ENCODE measurements at places on chromosomes 2 and 18.
A peak's percentile ranks its signal among the peaks of the same experiment; 100 is the strongest.

DNA sequence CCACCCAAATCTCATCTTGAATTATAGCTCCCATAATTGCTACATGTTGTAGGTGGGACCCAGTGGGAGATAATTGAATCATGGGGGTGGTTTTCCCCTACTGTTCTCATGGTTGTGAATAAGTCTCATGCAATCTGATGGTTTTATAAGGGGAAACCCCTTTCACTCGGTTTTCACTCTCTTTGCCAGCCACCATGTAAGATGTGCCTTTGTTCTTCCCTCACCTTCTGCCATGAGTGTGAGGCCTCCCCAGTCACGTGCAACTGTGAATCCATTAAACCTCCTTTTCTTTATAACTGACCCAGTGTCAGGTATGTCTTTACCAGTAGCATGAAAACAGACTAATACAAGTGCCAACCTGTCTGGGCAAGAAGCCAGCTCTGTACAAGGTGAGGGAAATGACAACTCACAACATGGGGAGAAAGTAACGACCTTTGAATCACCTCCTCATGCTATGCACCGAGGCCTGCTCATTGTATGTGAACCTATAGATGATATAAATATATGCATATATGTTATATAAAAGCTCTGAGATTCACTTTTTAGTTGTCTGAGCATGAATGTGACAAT, 162.2 kb downstream of the ALPK2 start:
- DNase-seq = no peak

GRCh38 chr2:178395941-178396570, 54.9 kb downstream of the PRKRA start:
- DNase-seq = peak; percentile 57

GRCh38 chr2:205682239-205682970, at the start of gene NRP2:
Gene NRP2, plus strand, starts transcription at chr2:205682501. Its CDS starts 790 bp downstream, at chr2:205683291.
- peak; percentile 95 for DNase-seq

- DNase-seq = no peak
Measured at GRCh38 chr2:31413025-31413424, 1.5 kb downstream of the XDH start.

DNA sequence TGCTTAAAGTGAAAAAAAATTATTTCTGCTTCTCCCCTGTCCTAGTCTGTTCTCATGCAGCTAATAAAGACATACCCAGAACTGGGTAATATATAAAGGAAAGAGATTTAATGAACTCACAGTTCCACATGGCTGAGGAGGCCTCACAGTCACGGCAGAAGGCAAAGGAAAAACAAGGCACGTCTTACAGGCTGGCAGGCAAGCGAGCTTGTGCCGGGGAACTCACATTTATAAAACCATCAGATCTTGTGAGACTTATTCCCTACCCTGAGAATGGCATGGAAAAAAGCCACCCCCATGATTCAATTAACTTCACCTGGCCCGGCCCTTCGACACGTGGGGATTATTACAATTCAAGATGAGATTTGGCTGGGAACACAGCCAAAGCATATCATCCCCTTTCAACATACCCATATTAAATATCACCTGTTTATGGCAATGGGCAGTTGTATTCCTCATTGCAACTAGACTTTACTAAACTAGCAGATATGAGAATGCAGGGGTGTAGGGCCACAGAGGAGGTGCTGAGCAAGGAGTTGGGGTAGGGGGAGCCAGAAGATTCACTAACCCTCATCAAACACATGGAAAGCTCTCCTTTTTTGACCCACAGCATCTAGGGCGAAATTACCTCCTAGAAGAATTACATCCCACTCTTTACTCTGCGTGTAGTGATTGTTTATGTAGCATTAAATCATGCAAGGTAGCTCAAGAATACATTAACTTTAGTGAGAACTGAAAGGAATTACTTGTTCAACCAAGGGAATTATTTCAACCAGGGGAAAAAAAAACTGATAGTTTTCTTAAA, 183.3 kb upstream of the DOK6 start:
- no peak for DNase-seq

GRCh38 chr2:7436096-7436906, 519.1 kb downstream of the RNF144A start:
- no peak for DNase-seq

- DNase-seq = no peak
Measured at GRCh38 chr18:46622451-46622850, 34.6 kb downstream of the LOXHD1 start.

- DNase-seq = no peak
Measured at GRCh38 chr2:112136096-112136495, 2.1 kb upstream of the FBLN7 start.

DNA sequence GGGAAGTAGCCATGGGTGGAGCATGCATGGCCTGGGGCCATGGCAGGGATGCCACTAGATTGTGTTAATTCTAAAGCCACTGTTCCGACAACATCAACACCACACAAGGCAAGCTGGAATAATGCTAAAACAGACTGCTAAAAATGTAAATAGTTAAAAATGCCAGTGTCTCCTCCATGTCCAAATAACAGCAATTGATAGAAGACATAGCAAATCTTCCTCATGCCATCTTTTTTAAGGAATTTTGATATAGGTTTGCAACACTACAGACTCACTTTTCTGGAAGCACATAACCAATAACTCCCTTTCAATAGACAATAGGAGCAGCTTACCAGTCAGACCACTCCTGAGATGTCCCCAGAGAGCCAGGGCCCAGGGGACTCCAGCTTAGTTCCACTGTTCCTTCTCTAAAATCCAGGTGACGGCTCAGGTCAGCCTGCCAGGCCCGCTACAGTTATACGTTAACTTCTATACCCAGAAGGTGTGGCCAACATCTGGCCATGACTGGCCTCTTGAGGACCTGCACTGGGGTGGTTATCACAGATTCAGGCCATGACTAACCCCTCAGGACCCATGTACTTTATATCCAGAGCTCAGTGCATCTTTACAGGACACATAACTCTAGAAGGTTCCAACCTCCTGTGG, 20.3 kb downstream of the TUBB6 start:
- DNase-seq = no peak

GRCh38 chr18:41982942-41983660, 28.1 kb downstream of the PIK3C3 start:
- DNase-seq = no peak

DNA sequence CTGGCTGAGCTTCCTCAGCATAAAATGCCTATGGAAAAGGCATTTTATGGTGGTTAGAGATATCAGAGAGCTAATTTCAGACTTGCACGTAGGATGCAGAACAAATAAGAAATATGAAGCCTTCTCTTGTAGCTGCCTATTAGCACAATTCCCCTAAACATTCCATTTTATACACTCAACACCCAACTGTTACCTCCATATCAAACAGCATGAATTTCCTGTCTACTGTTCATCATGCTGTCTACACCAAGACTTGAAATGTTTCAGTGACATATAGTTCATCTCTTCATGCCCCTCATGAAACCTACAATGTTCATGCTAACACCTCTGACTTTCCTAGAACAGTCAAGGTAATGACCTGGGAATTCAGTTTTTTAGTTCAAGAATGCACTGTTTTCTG, 249.9 kb downstream of the PIEZO2 start:
- DNase-seq = peak; percentile 28

DNA sequence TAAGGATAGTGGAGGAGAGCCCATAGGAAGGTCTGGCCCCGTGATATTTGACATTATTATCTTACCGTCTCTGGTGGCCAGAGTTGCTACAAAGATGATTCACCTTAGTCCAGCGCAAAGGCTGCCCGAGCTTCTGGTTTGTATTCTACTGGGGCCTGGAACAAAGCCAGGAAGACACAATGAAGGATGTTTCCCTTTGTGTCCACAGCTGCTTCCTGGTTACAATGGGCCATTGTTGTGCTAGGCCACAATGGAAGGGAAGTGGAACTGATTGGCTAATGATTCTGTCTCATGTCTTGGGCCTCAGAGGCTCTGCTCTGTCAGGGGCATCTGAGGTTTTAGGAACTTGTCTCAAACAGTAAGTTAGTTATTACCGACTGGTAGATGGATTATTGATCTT, 132.2 kb downstream of the TDRD15 start:
- peak; percentile 17 for DNase-seq

DNA sequence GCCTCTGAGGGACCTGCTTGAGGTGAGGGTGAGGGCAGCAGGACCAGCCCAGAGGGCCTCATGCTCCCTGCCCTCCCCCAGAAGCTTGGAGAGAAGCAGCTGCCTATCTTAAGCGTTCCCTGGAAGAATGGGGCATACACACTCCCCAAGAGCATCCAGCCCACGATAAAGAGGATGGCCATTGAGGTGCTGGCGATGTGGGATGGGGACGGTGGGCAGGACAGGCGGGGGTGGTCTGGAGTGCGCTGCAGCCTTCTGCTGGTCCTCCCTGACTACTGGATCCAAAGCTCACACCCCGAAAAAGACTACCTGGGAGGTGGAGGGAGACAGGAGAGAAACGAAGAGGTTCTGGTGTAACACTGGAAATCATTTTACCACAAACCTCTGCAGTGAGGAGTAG, 45.6 kb downstream of the LMAN2L start:
- no peak for DNase-seq

GRCh38 chr2:8790739-8791162, 46.7 kb downstream of the KIDINS220 start:
- DNase-seq = no peak

DNA sequence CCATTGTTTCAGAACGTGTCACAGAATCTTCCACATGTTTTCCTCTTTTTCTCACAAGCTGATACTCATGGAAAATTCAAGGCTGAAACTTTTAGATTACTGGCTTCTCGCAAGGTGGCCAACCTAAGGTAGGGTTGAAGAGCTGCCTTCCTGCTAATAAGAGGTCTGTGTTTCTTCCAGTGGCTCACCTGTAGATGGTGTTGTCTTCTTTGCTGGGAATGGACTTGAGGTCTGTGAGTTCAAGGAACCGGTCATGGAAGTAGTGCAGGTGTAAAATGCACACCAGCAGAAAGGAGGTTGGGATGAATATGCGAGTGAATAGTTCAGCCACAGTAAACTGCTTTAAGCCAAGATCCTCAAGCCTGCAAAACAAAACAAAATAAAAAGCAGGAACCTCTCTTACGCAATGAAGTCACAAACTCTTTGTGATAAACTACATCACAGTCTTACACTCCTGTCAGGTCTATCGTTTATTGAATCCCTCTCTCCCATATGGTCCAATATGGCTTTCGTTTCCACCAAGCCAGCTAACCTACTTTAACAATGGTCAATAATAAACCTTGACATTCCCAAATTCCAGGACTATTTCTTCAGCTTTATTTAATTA, 258.9 kb downstream of the NAPG start:
- no peak for DNase-seq

- DNase-seq = no peak
Measured at GRCh38 chr2:236489895-236490404, 79.7 kb upstream of the ACKR3 start.

DNA sequence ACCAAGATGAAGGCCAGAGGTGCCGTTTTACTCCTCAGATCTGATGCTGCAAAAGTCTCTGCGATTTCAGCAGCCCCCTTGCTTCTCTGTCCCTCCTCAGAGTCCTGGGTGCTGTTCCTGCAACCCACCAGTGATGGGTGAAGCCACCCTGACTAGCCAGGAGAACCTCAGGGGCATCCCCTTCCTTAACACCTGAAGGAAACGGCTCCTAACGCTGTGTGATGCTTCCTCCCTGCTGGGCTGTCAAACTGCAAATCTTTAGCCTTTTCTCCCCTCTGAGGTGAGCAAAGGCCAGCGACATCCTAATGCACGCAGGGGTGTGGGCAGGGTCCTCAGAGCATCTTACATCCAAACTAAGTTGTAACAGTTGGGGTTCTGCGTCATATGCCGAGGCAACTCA, 24.8 kb downstream of the CHST10 start:
- no peak for DNase-seq

DNA sequence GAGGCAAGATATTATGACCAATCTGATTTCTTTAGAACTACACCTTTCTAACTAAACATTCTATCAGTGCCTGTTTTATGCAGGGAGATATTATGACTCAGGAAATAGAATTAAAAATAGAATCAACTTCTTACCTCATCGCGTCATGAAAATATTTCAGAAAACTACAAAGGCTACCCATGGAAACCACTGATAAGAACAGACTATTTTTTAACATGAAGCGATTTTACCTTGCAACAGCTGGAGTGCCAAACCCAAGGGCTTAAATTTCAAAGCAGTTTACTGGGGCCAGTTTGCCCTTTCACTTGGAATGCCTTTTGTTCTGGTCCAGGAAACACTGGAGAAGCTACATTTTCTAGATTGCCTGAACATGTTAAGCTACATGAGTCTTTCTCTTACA, 304.8 kb upstream of the CCDC68 start:
- no peak for DNase-seq

DNA sequence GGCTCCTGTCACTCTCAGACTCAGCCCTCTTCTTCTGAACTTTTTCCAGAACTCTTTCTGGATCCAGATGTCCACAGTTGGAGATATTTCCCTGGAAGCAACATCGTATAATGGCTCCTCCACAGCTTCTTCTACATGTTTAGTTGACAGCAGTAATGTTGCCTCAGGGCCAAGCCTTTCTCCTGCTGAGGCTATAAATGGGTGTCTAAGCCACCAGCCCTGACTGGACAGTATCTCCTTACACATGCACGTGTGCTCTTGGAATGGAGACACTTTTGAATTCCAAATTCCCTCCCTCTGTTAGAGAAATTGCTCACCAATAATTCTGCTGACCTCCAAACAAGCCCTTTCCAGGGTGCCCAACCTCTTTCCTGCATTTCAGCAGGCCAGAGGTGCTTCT, 156.2 kb upstream of the PIK3C3 start:
- no peak for DNase-seq

- DNase-seq = peak; percentile 22
Measured at GRCh38 chr2:41782306-41783158, 265.3 kb upstream of the PKDCC start.

GRCh38 chr2:99842451-99842850, 299.9 kb downstream of the AFF3 start:
- DNase-seq = no peak

DNA sequence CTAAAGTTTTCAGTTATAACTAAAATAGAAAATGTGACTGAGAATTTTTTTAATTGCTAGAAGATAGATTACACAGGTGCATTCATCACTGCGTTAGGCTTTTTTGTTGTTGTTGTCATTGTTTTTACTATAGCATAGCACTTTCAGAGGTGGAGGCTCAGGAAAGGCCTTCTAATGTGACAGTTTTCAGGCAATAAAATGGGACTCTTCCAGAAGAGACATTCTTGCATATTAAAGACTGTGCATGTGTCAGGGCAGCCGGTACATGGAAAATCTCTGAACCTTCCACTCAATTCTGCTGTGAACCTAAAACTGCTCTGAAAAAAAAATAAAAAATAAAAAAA, 175.2 kb downstream of the METTL4 start:
- DNase-seq = no peak

- DNase-seq = no peak
Measured at GRCh38 chr2:104876606-104877570, 23.0 kb downstream of the POU3F3 start.

DNA sequence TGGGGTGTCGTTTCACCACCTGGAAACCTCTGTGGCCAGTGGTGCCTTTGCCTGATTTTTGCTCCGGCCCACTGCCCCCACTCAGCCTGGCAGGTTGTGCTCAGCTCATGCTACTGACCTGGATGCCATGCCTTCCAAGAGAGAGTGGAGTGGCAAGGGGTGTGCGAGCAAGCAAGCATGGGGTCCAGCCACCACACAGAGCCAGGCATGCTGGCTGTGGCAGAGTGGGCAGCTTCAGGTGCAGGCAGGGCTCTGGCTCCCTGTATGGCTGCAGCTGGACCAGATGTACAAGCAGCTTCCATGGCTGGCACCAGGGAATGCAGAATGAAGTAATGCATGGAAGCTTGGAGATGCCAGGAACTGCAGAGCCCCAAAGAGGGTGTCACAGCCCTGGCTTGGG, 620.5 kb upstream of the SETBP1 start:
- DNase-seq = no peak
